ENCODE measurements at places on chromosomes 7 and 10.

- no peak for DNase-seq
These were observed 92.1 kb downstream of the SRI start for GRCh38 chr7:88127637-88128290.

- DNase-seq: no peak
These were observed 461 bp upstream of the FIGNL1 start for GRCh38 chr7:50450590-50451032.

DNA sequence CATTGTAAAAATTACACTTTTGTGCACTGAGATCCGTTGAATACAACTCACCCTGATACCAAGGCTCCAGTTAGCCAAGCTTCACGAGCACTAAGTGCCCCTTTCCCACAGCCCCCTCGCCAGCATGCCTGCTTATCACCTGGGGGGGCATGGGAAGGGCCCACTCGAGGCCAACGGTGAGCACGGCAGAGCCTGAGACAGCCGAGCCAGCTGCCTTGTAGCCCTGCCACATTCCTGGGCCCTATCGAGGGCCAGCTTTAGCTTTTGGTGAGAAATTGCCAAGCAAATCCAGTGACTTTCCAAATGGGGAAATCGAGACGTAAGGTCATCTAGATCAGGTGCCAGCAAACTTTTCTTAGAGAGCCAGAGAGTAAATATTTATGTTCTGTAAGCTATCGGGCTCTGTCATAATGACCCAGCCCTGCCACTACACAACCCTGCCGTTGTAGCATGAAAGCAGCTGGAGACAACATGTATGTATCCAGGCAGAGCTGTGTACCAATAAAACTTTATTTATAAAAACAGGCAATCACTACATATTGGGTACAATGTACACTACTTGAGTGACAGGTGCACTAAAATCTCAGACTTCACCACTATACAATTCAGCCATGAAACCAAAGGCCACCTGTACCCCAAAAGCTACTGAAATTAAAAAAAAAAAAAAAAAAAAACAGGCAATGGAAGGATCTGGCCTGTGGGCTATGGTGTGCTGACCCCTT, 83.6 kb downstream of the FAM53B start:
- DNase-seq: no peak

DNA sequence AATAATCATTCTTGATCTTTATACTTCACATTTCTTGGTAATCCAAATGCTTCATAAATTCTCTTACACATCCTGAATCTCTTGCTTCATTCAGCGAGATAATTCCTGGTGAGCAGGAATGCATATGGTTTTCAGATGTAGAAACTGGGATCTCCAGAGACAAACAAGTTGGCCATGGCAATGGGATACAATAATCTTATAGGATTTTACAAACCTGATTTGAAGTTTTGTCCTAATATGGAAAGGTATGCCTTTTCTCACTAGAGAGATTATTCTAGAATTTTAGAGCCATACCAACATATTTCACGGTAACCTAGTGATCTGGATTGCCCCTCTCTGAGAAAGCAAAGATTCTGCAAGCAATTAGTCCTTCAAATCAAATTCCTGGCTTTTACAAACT, 13.1 kb upstream of the TRDMT1 start:
- DNase-seq: no peak

DNA sequence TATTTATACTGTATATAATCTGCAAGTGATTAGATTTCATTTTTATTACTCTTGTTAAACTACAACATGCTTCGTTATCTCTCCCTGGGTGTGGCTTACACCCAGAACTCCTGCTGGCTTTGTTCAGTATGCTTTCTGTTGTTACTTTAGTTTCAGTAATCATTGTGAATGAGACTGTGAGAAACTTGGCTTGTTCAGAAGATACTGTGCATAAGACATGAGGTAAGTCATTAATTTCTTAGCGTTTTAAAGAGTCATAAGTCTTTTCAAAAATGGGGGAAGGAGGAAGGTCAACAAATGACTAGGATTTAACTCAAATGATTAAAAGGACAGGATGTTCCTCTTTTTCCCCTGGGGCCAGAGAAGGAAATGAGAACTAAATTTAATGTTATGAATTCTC, 11.6 kb upstream of the ADD3 start:
- no peak for DNase-seq

GRCh38 chr7:87448388-87448787, 27.1 kb downstream of the ABCB4 start:
- DNase-seq: no peak

- no peak for DNase-seq
These were observed 123.2 kb downstream of the HERPUD2 start for GRCh38 chr7:35571611-35572240.

- no peak for DNase-seq
These were observed 172.2 kb upstream of the PDE1C start for GRCh38 chr7:32242436-32242835.

Data from left forelimb (tissue), 1 donor.